GOT3 (cell line): ENCODE measurements at places on chromosomes 4 and X.

GRCh38 chr4:140255467-140255866 is 101.5 kb upstream of the MAML3 start:
- DNase-seq, result no peak

GRCh38 chrX:150240643-150240970 is 122.5 kb upstream of the MAMLD1 start:
- no peak for DNase-seq

DNA sequence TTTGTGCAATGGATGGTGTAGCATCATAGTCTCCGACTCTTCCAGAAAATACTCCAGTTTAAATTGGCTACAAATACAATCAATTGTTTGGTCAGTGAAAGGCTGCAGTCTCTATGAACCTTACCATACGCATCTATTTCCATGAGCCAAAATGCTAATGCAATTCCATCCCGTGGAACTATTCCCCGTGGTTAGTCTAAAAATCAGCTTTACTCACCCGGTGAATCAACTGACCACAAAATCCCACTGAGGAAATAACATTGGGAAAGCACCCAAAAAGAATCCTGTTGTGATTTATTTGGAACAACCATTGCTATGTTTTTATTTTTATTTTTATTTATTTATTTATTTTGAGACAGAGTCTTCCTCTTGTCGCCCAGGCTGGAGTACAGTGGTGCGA is 87.1 kb downstream of the DHX15 start:
- no peak for DNase-seq

DNA sequence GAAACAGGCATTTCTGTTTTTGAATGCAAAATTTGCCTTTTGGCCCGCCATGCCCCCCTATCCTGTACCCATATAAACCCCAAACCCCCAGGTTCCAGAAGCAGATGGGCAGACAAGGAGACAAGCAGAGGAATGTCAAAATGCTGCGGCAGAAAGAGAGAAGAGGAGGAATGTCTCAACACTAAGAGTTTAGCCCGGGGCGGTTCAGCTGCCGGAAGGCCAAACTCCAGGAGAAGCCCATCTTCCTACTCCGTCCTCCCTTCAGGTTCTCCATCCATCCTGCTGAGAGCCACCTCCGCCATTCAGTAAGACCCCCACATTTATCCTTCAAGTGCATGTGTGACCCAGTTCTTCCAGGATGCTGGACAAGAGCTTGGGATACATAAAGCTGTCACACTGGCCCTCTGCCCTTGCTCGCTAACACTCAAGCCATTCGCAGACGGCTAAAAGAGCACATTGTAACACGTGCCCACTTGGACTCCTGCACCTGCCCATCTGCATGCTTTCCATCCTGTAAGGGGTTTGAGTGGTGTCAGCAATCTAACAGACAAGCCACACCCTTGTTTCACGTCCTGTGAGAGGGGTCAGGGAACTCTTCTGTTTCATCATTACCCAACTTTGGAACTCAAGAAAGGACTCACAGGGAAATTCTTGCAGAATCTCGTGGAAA is 31.3 kb downstream of the TLR10 start:
- no peak for DNase-seq

- no peak for DNase-seq
Measured at GRCh38 chr4:102061133-102061532, 270.6 kb downstream of the BANK1 start.

GRCh38 chr4:121272526-121272925 is 108.3 kb downstream of the QRFPR start:
- no peak for DNase-seq

DNA sequence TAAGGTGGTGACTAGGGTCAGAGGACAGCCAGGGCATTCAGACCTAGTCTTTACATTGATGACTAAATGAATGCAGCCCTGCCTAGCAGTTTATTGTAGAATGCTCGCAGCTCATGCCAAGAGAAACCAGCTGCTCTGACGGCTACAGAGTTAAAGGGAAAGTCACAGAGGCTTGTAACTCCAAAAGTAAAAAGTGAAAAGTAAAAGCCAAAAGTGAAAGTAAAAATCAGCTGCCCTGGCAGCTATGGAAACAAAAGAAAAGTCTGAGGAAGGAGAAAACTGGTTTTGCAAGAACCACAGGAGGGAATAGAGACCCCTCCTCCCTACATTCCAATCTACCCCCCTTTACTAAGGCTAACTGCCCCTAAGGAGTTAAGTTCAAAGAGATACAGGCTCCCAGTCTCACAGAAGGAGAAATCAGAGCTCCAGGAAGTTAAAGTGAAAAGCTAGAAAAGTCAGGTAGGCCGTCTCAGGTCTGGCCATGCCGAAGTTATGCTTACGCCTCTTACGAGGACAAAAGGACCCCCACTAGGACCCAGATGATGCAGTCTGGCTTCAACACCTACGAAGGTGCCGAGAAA is 6.0 kb downstream of the GAGE10 start:
- no peak for DNase-seq

- DNase-seq, result no peak
Measured at GRCh38 chr4:167088115-167088514, 146.2 kb downstream of the SPOCK3 start.
